ENCODE measurements at places on chromosomes 12 and 14.
A peak's percentile ranks its signal among the peaks of the same experiment; 100 is the strongest.

- no peak for DNase-seq
Observed at GRCh38 chr14:27253966-27254365, 656.1 kb upstream of the NOVA1 start.

DNA sequence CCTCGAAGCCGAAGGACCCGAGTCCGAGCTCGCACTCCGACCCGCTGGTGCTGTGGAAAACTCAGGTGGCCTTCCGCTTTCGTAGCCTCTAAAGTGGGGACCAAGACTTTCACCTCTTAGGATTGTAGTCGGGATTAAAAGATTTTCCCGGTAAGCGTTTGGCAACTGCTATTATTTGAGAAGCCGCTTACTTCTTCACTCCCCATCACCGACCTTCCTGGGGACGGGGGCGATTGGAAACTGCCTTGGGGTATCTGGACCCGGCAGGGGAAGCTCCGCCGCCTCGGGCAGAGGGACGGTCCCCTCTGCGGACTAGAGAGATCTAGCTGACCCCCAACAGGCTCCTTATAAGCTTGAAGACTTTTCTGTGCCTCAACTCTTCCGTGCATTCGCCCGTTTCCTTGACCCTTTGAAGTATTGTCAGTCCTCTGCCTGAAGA lies 659 bp downstream of the TRAFD1 start:
- DNase-seq = no peak

DNA sequence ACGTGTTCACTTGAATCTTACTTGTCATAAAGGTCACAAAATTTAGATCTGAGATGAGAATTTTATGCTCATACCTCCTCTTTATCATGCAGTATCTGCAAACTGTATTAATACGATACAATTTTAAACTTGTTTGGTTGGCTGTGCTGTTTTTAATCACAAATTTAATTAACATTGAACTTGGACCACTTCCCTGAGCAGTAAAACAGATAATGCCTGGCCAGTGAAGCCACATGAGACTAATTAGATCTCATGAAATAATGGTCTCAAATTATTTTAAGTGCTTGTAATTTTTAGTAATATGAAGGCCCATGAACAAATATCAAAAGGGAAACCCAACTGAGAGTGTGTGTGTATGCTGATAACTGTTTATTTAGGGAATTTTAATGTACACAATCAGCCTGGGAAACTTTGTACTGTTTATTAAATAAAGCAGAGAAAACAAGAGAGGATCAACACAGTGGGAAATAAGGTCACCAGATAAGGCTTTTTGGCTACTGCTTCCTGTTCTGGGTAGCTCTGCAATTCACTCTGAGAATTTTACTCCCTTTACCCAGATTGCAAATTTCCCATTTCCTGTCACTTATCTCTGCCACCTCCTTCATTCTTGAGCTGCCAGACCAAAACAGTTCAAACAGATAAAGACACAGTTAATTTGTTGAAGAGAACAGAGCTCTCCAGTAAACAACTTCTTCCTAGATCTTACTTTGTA lies 61.6 kb upstream of the GNPNAT1 start:
- DNase-seq = no peak

- DNase-seq = no peak
Observed at GRCh38 chr12:97490141-97490540, 27.5 kb downstream of the RMST start.

- DNase-seq = peak; percentile 85
Observed at GRCh38 chr12:503111-503761, 43.5 kb downstream of the B4GALNT3 start.
